ENCODE measurements at places on chromosomes 5 and 9.
A peak's percentile ranks its signal among the peaks of the same experiment; 100 is the strongest.

- DNase-seq: no peak
Observed at GRCh38 chr5:97418462-97418861, 235.4 kb upstream of the RIOK2 start.

DNA sequence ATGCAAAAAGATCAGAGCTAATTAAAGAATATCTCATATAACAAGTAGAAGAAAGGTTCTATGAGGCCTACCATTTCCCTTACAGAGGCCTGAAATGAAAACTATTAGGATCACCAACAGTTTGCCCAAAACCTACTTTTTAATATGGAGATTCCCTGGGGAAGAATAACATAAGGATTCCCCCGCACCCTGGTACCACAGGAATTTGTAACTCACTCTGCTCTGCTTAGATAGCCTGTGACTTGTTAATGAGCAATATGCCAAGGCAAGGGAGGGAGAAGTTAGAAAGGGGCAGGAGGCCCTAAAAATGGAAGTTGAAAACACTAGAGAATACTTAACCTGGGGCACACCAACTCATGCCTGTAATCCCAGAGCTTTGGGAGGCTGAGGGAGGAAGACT, 107.0 kb downstream of the CDH6 start:
- DNase-seq: no peak

DNA sequence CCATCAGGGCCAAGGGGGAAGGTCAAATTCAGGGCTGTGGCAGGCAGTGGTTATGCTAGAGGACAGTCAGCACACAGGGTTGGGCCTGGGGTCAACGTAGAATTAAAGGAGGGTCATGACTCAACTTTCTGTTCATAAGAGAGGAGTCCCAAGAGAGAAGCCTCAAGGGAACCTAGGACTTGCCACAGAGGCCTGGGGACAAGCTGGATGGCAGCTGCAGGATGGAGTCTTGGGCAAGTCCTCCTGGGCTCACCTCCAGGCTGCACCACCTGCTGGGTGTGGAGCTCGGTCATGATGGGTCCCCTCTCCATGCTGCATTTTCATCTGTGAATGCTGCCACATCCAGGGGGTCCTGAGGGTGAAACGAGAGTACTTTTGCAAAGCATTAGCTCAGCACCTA, 9.0 kb upstream of the WNK2 start:
- no peak for DNase-seq

- DNase-seq: no peak
Observed at GRCh38 chr5:129362456-129362855, 97.6 kb upstream of the ADAMTS19 start.

GRCh38 chr5:132235340-132235739, 7.7 kb upstream of the P4HA2 start:
- DNase-seq: no peak

- DNase-seq: peak; percentile 88
Observed at GRCh38 chr5:10481241-10481935, 39.7 kb downstream of the ROPN1L start.

DNA sequence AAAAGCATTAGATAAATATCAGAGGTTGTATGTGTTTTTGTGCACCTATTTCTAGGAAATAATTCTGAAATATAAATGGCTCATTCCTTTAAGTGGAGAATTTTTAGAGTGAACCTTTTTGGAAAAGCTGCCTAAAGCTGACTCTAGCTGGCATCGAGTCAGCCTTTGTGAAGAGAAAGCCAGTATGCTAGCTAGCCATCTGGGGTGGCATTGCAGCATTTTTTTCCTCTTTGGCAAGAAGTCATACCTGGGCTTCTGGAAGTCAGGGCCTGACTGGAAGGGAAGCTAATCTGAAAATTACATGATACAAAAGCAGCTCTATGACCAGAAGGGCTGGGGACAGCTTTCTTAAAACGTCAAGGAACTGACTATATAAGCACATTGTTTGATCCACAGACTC, 19.7 kb downstream of the ANP32B start:
- DNase-seq: no peak

GRCh38 chr5:15687401-15687800, 187.4 kb downstream of the FBXL7 start:
- no peak for DNase-seq

- no peak for DNase-seq
Observed at GRCh38 chr9:116797276-116797675, 110.2 kb downstream of the TRIM32 start.

GRCh38 chr9:8652255-8652654, 852.7 kb upstream of the DMAC1 start:
- DNase-seq: no peak

GRCh38 chr5:65102371-65102975, 333.7 kb downstream of the CWC27 start:
- no peak for DNase-seq

DNA sequence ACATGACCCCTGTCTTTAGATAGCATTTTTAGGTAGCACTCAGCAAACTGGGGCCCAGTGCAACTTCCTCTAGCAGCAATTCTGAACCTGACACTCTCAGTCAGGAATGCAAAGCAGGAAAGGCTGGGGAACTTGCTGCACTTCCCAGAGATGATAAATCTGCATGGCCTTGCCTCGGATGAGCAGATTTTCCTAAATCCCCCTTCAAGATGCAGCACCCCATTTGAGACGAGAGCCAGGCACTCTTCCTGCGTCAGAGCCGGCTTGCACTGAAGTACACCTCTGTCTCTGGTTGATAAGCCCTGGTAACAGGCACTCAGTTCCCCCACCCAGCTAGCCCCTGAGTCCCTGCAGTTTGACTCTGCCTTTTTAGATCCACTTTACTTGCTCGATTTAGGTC, 296.7 kb upstream of the PANK3 start:
- DNase-seq: no peak

DNA sequence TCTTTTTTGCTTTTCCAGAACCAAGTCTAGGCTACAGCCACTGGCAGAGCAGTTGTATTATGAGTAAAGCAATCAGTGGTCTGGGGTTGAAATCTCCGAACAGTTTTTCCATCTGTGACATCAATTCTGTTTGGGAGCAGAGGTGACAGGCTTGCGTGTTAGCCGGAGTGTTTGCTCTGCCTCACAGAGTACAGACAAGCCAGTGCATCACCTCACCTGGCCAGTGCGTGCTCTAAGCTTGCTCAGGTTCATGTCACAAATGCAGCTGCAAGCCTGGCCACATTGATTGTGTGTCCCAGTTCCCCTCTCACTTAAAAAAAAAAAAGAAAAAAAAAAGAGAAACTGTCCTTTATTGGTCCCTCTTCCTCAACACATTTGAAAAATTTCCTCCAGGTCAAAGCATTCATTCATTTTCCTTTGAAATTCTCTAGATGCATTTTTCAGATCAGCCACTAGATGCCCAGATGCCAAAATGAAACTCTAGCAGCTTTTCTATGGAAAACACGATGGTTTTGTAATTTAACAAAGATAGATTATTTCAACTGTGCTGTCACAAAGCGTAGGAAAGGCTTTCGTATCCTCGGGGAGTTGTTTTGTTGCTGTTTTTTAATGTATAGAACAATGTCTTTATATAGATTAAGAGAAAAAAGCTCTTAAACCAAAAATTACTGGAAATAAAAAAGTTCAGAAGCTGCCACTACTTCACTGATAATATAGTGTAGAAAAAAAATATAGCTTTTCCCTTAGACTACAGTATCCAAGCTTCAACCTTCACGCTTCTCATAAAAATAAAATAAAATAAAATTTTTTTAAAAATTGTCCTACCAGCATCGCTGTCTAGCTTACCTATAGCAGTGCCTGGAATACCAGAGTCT, 585.5 kb downstream of the TLE1 start:
- DNase-seq: no peak

GRCh38 chr9:33287087-33287490, 3.2 kb upstream of the NFX1 start:
- peak; percentile 49 for DNase-seq

DNA sequence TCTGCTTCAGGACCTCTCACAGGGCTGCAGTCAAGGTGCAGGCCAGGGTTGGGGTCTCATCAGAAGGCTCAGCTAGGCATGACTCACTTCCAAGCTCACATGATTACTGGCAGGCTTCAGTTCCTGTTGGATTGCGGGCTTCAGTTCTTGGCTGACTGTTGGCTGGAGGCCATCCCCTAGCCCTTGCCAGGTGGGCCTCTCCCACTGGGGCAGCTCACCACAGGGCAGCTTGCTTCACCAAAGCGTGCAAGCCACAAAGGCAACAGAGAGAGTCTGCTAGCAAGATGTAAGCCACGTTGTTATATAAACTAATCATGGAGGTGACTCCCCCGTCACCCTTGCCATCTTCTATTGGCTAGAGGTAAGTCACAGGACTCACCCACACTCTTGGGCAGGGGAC, 14.4 kb downstream of the CPLX2 start:
- no peak for DNase-seq

DNA sequence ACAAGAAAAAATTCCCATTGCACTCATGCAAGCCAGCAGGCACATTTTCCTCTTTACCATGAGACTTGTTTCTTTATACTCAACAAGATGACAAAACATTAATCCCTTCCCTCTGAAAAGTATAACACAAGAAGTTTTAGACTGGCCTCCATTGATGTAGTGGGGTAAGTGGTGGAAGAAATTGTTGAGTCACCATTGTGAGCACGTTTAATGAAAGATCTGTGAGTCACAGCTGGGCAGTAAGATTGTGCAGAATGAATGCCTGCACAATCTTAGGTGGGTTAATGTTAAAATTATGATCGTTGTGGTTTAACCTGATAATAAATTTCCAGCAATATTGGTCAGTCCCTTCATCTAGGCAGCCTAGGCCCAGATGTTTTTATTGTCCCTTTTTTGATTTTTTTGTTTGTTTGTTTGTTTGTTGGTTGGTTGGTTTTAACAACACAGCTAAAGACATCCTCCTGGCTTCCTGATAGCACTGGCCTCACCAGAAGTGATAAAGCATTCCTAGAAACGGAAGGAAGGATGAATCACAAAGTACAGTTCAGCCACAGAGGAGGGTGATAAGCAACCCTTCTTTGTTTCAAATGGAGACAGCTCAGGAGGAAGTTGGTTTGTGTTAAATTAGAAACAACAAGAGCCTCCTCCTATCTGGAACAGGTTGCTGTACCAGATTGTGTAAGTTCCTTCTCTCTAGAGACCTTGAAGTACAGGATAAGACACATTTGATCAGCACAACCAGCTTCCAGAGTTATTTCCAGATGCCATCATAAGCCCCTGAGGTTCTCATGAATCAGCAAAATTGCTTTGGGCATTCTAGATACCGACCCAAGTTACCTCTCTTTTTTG, 40.3 kb downstream of the SLC24A2 start:
- DNase-seq: no peak

DNA sequence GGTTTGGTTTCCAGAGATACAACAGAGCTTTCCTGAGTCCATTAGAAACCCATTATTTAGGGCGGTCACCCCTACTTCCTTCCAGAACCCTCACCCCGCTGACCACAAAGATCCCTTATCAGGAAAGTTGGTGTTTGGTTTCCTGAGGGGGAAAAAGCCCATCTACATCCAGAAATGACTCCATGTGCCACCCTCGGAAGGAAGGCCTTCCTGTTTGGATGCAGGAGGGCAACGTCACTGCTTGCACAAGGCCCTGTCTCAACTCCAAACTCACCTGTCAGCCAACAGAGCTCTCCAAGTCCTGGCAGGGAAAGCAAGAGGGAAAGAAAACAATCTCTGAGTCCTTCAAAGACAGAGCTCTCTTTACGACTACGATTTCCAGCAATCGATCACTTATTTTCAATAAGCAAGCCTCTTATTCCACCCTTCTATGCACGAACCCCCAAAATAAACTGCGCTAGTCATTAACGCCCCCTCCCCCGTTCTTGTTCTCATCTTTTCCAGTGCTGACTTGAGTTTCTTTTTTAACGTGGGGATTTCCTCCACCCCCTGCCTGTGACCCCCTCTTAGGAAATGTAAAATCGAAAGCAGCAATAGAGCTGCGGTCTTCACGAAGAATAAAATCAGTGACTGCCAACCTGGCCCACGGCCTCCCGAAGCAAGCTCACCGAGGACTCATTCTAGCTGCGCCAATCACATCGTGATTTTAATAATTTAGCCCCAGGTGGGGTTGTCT, 35.7 kb upstream of the NTNG2 start:
- DNase-seq: no peak

DNA sequence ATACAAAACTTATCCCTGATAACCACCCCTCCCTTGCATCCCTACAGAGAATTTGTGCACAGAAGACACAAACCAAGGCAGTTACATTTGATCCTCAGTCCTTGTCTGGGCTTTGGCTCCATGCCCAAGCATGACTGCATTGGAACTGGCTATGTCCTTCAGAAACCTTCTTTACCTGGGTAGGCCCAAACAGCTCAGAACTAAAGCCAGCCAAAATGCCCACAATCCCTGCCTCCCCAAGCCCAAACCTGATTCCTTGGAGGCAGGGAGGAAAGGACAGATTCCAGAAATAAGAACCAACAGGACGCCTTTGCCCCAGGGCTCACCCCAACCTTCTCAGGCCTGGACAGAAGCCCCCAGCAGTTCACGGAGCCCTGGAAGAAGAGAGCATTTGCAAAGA, 8.2 kb downstream of the IL17B start:
- DNase-seq: no peak

DNA sequence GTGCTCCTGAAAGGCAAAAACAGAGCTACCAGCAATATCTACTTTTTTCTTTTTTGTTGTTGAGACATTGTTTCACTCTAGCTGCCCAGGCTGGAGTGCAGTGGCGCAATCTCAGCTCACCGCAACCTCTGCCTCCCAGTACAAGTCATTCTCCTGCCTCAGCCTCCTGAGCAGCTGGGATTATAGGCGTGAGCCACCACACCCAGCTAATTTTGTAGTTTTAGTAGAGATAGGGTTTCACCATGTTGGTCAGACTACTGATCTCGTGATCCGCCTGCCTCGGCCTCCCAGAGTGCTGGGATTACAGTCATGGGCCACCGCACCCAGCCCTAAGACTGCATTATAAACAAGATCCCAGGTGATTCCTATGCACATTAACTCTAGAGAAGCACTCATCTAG, 17.0 kb downstream of the PLPP1 start:
- DNase-seq: peak; percentile 25

DNA sequence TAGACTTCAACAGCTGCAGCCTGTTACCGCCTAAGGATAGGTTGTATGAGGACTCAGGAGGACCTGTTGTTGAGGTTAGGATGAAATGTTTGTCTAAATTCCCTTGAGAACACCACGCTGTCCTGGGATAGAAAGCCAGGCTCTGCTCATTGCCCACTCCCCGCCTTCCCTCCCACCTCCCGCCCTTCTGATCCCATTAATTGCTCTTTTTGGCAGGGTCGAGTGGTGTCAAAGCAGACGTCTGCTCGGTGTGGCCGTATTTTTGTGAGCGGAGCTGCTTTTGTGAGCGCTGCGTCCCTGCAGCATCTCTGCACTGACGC, 62.3 kb downstream of the SPATA31C2 start:
- DNase-seq: no peak
